ENCODE measurements at places on chromosomes 4 and X.

- no peak for DNase-seq
Measured at GRCh38 chr4:2824329-2824835, 19.3 kb upstream of the ADD1 start.

GRCh38 chr4:3406021-3406420, 35.7 kb upstream of the HGFAC start:
- no peak for DNase-seq

DNA sequence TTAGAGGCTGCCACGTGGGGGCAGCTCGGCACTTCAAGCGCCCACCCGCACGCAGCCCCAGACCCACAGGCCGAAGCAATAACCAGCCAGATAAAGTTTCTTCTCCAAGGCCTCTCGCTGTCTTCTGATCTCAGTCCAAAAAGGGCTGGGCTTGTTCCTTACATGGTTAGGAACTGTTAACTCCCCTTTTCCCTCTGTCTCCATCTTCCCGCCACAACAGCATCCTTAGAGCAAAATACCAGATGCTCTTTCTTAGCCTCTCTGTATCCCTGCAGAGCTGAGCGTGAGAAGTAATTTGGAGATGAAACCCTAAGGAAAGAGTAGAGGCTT, 23.4 kb upstream of the KIAA1210 start:
- no peak for DNase-seq

DNA sequence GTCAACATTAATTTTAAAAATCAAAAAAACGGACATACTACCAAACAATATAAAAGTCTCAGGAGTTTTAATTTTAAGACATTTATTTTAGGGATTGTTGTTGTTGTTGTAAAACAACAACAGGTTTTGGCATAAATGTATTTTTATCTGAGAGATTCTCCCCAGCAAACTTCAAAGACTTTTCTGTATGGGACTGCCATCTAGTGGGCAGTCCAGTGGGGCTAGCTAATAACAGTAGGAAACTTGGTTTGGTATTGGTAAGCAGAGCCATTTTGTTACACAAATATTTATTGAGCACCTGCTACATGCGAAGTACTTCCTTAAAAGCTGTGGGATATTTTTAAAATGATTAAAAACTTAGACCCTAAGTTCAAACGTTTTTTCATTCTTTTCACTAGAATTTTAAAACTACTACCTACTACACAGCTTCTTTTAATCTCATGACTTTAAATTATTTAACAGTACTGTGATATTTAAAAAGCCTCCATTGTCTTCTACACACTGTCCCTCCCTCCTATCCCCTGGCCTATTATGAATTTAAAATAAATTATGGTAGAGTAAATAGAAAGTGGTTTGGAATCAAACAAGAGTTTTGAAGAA, 1028.4 kb upstream of the INTU start:
- DNase-seq = no peak

DNA sequence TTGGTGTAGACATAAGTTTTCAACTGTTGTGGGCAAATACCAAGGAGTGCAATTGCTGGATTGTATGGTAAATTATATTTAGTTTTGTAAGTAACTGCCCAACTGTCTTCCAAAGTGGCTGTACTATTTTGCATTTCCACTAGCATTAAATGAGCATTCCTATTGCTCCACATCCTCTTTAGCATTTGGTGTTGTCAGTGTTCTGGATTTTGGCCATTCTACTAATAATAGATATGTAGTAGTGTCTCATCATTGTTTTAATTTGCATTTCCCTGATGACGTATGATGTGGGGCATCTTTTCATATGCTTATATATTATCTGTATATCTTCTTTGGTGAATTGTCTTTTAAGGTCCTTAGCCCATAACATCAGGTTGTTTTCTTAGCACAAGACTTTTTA, 17.3 kb downstream of the PGAM4 start:
- no peak for DNase-seq

GRCh38 chr4:12636191-12636590, 847.9 kb downstream of the RAB28 start:
- no peak for DNase-seq

DNA sequence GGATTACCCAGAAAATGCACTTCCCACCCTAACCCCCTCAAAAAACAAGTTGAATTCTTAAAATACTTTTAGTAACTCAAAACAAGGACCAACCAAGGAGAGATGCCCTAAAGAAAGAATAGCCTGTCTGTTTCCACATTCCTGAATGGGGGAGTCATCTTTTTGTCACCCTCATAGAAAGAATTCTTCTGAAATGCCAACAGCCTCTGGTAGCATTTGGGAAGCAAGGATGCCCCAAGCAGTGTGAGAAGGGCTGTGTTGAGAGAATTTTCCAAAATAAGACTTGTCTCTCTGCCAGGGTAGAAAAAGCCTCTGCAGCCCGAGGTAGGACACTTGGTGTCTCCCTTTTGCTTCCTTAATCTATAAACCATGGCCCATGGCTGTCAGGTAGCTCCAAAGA, 173.1 kb upstream of the VCX3A start:
- no peak for DNase-seq

DNA sequence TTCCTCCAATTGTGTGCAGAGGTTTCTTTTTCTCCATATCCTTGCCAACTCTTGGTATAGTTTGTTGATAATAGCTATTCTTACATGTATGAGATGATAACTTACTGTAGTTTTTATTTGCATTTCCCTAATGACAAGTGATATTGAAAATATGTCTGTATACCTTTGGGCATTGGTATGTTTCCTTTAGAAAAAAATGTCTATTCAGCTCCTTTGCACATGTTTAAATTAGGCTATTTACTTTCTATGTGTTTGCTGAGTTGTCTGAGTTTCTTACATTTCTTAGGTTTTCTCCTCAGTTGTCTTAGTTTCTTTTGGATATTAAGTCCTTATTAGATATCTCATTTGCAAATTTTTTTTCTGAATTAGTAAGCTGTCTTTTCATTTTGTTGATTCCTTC, 487.3 kb upstream of the EPHA5 start:
- no peak for DNase-seq

DNA sequence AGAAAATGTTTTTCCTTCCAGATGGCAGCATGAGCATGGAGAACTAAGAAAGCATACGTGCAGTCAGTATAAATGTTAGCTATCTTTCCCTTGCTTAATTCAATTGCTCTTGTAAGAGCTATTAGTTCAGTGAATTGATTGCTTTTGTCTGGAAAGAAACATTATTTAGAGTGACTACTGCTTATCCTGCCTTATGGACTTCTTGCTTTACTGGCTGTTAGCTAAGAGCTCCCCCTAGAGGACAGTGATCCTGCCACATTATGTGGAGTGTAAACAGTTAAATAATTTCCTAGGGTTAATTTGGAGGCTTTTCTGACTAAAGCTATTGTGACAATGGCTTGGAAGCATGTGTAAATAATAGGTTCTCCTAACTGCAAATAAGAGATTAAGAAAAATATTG, 1402.4 kb downstream of the FAM133A start:
- no peak for DNase-seq

DNA sequence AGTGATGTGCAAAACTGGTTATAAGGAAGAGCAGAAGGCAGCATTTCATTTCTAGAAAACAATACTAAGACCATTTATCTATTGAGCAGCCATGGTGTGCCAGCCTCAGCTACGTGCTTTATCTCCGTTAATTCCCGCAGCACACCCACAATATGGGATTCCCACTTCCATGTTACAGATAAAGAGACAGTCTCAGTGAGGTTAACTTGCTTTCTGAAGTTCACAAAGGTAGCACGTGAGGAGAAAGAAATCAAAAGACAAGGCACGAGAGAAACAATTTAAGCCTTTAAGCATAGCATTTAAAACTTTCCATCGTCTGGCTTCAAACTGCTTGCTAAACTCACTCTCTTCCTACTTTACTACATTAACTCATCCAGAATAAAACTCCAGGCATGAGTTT, 8.0 kb upstream of the RPL34 start:
- DNase-seq = no peak

- DNase-seq = no peak
Measured at GRCh38 chr4:125956276-125956675, 641.5 kb downstream of the FAT4 start.

DNA sequence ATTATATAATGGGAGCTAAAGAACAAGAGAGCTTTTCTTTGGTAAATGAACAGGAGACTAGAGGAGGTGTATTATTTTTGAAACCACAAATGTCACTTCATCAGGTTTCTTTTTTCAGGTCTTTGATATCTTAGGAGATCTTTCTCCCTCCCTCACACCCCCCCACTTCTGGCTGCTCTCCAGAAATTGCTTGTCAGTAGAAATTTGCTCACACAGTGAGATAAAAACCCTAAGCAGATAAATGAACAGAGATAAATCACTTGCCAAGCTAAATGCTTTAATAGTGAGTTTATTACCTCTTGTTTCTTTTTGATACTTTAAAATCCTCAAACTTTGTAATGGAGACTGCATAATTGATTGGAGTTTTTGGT, 421.2 kb upstream of the TENM3 start:
- DNase-seq = no peak

GRCh38 chr4:99208719-99209075, 10.3 kb downstream of the ADH6 start:
- DNase-seq = no peak

DNA sequence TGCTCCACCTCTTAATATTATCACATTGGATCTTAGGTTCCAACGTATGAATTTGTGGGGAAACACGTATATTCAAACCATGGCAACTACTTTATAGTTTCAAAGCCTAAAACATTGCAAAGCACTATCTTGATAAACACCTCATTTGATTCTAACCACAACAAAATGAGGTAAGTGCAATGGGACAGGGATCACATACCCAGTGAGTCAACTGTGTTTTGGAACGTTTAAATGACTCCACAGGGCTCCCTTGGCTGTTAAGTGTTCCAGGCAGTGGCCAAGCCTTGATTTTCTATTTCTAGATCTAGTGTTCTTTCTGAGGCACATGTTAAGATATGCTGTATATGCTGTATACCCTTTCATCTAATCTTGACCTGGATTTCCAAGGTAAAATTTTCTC, 54.5 kb upstream of the C1QTNF7 start:
- DNase-seq = no peak

DNA sequence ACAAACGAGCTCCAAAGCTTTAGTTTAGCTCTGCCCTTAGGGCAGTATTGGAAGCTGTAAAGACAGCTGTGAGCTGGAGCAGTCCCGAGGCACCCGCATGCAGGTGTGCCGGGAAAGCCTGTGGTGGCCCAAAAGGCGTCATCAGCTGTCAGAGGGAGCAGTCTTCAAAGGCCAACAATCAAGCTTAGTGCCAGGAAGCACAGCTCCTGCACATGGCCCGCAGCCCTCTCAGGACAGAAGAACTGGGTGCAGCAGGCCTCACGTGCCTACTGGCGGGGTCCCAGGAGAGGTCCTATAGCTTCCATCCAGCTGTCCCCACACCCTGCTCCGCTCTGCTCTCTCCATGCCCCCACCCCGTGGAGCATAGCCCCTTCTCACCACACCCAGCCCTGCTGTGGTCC, 92.2 kb upstream of the TRIM2 start:
- no peak for DNase-seq

- no peak for DNase-seq
Measured at GRCh38 chrX:28329156-28329555, 258.1 kb upstream of the IL1RAPL1 start.

GRCh38 chr4:53480909-53481308, 103.5 kb downstream of the FIP1L1 start:
- no peak for DNase-seq

DNA sequence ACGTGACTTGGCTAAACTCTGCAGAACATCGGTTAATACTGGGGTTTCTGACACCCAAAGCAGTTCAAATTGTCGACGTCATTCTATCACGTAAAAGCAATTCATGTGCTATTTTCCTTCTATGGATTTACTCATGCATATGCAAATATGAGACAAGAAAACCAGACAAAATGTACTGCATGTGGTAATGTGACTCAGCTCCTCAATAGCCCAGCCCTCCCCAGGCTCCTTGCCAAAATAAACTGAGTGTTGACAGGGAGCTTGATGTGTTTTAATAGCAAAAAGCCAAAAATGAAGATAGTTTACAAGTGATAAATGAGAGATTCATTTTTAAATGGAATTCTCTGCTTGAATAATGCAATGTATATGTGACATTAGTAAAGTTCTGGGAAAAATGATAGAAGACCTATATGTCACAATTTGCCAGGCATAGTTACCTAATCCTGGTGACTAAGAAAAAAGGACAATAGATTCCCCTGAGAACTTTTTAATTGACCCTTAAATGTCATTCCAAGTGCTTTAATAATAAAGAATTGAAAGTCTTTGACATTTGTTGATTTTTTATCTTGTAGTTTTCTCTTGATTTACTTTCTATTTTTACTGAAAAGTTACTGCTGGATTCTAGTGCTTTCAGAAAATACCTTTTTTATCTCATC, 1700.6 kb upstream of the TENM3 start:
- no peak for DNase-seq

- no peak for DNase-seq
Measured at GRCh38 chr4:109699553-109700225, 3.6 kb downstream of the CASP6 start.

- no peak for DNase-seq
Measured at GRCh38 chr4:23001478-23001877, 308.7 kb downstream of the GBA3 start.

GRCh38 chrX:150161193-150161592, 201.9 kb upstream of the MAMLD1 start:
- DNase-seq = no peak

GRCh38 chrX:1561164-1561563, 24.2 kb upstream of the P2RY8 start:
- no peak for DNase-seq

DNA sequence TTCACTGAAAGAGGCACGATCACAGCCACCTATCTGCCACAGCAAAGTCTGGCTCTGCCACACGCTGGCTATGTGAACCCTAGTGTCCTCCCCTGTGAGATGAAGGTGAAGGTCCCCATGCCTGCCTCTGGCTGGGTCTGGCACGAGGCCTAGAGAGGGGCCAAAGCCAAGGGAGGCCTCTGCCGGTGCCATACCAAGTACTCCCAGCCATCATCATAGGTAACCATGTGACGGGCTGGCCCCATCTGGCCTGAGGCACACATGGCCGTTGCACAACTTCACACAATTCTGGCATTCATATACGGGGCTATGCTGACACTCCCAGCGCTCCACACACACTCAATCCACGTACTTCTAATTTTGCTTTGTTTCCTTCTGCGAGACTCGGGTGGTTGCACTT, 15.3 kb downstream of the NOP14 start:
- DNase-seq = no peak

- DNase-seq = peak; percentile 12
Measured at GRCh38 chrX:130330706-130331105, 9.0 kb upstream of the SLC25A14 start.
